ENCODE measurements at places on chromosomes 4 and X. TPM values are rescaled to one million over a fixed set of nuclear protein-coding genes. Genes with fewer than 3 reads are reported as not detected.

SPATA18 gene
- 10.6 TPM for polyA plus RNA-seq

CNGA1 gene
- 0.04 TPM for polyA plus RNA-seq

ENOX2 gene
- 17.5 TPM for polyA plus RNA-seq

ASB9 gene
- polyA plus RNA-seq, result 0.33 TPM

PLS3 gene
- polyA plus RNA-seq, result 165 TPM

CT55 gene
- polyA plus RNA-seq, result not detected

DOK7 gene
- polyA plus RNA-seq, result not detected

ZAR1 gene
- not detected for polyA plus RNA-seq

DNA sequence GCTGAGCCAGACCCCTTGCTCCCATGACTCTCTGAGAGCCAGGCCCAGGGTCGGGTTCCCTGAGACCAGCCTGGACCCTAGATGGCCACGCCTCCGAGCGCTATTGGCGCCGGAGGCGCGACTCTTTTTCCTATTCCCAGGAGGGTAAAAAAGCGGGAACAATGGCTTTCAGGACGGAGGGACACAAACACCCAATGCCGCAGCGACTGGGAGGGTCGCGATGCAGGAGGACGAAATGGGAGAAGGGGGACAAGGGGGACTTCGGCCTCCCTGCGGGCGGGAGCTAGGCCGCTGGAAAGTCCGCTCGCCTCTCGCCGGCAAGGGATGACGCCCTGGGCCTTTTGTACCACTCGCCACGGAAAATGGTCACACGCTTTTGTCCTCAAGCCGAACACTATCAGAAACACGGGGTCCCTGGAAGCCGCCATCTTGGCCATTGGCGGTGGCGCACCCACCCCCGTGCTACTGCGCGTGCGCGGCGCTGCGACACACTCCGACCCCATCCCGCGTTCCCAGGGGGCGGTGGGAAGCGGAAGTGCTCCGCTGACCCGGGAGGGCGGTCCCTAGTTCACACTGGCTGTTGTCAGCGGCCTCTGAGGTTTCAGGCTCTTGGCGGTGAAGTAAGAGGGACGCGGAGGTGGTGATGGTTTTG is 98.4 kb downstream of the ZNF674 start:
- no peak for DNase-seq

DNA sequence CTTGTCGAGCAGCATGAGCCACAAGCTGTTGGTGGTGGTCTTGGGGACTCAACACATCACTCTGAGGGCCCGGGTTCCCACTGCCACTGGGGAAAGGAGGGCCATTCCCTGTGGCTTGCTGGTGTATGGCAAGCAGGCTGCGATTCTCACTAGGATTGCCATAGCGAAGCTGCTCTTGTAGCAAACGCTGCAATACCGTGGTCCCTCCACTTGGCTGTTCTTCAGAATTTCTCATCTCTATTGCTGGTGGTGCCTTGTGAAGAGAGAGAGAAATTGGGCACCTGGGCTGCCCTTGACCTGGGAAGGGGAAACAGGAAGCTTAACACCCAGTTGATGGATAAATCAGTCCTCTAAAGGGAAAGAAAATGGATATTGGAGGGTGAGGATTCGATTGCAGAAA is 17.7 kb downstream of the AMOT start:
- DNase-seq, result no peak

DNA sequence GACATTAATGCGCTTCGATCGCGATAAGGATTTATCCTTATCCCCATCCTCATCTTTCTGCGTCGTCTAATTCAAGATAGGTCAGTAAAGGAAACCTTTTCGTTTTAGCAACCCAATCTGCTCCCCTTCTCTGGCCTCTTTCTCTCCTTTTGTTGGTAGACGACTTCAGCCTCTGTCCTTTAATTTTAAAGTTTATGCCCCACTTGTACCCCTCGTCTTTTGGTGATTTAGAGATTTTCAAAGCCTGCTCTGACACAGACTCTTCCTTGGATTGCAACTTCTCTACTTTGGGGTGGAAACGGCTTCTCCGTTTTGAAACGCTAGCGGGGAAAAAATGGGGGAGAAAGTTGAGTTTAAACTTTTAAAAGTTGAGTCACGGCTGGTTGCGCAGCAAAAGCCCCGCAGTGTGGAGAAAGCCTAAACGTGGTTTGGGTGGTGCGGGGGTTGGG is 528 bp upstream of the FGF2 start:
- DNase-seq, result no peak

GRCh38 chr4:172809319-172809718 is 359.3 kb upstream of the GALNT7 start:
- DNase-seq, result no peak

DNA sequence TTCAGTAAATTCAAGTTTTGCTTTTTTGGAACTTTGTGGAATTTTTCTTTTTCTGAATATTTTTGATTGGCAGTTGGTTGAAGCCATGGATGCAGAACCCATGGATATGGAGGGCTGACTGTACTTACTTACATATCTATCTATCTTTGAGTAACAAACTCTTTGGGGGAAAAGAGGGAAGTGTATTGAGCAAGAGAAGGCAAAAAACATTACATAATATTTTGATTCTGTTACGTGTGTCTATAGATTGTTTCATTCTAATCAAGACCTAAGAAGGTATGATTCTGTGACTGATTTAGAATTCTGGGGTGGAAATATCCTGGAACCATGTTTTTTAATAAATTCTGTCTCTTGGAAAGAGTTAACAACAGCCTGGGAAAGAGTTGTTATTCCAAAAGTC is 31.5 kb downstream of the GRSF1 start:
- no peak for DNase-seq

GRCh38 chr4:94419956-94420355 is 31.8 kb upstream of the PDLIM5 start:
- DNase-seq, result no peak

GRCh38 chr4:87067124-87067885 is 132.5 kb downstream of the AFF1 start:
- no peak for DNase-seq

- no peak for DNase-seq
These were observed 267.0 kb downstream of the FRMPD4 start for GRCh38 chrX:12405306-12405705.

DNA sequence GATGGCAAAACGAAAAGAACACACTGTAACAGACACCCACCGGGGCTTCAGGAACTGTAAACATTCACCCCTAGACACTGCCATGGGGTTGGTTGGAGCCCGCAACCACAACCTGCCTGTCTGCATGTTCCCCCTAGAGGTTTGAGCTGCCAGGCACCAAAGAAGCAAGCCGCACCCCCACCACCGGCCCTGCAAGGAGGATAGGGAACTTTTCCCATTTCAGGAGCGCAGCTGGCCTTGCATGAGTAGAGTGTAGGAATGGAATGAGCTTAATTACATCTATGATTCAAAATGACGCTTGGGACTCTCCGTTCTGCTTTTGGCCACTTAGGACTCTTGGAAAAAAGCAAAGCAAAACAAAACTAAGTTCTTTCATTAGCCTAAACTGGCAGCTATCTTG is 243.6 kb upstream of the CTSO start:
- no peak for DNase-seq

GRCh38 chr4:8140915-8141314 is 17.7 kb downstream of the ABLIM2 start:
- DNase-seq, result no peak

GRCh38 chr4:173521467-173522159 is 8.4 kb downstream of the HAND2 start:
- DNase-seq, result no peak

DNA sequence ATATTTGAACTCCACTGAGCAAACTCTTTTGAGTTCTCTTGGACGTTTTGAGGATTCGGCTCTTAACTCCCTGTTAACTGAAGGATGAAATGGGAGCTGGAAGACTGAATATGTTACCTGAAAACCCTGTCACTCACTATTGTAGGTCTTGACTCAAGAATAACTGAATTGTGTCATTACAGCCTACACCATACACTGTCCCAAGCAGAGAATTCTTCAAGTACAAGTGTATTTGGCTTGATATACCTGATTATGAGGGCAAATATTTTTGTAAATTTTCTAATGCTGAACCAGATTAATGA is 276.1 kb downstream of the CFAP299 start:
- DNase-seq, result no peak

- no peak for DNase-seq
These were observed 182.8 kb downstream of the QDPR start for GRCh38 chr4:17329046-17329445.

- no peak for DNase-seq
These were observed 24.5 kb upstream of the TSR2 start for GRCh38 chrX:54415534-54416350.

DNA sequence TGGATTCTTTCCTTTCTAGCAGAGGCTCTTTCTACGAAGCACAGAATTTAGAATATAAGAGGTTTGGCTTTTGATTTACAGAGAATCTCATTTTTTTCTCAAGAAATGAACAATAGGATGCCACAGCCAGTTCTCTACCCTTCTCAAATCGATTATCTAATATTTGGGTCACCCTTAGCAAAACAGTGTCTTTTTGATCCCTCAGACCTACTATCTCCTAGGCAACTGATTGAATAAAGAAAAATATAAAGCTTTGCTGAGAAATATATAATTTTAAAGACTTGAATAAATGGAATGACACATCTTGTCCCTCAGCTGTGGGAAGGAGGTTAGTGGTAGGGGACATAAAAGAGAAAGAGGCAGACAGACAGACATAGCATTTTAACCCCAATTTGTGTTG is 153.3 kb downstream of the SH3KBP1 start:
- DNase-seq, result no peak

DNA sequence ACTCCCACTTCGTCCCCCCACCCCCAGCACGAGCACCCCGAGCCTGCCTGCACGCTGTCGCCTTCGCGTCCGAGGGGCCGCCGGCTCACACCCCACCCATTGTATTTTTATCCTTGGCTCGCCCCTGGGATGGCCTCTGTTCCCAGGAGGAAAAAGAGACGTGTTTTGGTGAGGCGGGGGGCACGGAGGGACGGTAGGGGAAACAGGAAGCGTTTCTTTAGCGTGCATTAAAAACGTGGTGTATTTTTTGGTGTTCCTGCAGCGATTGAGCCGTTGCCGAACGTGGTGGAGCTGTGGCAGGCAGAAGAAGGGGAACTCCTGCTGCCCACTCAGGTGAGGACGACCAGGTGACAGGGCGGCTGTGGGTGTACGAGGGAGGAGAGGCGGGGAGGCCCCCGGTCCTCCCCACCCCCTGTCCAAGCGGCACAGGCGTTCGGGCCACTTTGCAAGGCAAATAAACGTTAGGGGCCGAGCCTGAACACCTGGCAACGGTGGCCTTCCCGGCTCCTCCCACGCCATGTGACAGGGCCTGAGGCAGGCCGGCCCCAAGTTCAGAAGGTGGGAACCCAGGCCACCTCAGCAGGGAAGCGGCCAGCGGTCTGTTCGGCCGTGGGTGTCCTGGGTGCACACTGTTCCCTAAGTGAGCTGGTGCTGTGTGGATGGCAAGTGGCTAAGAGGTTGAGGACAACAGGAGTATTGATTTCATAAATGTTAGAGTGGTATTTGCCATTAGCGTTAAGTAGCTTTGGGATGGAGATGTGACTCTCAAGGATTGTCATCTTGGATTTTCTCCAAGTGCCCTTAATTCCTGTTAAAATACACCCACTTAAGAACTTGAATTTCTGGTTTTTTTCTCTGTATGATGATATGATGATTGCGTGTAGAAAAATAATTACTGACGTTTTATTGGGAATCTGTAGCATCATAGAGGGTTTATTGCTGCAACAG is 1.1 kb downstream of the TMEM131L start:
- DNase-seq, result no peak

DNA sequence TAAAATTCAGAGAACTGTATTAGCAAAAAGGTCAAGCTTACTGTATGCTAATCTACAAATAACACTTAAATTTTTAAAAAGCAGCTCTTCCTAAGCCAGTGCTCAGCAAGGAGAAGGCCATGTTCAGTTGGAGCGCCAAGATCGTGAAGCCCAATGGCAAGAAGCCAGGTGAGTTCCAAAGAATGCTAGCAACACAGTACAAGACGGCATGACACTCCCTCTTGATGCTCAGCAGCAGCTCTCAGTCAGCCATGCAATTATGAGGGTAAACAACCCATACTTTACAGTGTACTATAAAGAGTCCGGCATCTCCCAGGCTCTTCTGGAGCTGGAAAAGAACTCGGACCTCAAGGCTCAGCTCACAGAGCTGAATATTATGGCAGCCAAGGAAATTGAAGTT is 34.9 kb downstream of the STX18 start:
- no peak for DNase-seq

DNA sequence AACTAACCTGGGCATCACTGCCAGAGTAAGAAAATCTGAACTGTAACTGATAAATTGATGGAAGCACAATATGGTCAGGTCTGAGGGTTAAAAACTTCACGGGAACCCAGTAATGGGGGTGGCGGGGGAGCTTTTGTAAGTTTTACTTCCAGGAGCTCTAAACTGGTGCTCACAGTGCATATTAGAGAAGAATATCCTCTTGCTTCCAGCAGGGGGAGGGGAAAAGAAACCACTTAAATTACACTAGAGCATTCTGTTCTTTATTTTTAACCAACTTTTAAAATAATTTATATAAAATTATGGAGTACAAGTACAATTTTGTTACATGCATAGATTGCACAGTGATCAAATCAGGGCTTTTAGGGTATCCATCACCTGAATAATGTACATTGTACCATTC is 33.7 kb downstream of the WDR17 start:
- no peak for DNase-seq

GRCh38 chr4:16779028-16779675 is 119.3 kb downstream of the LDB2 start:
- DNase-seq, result peak; percentile 14

- DNase-seq, result no peak
These were observed 5.2 kb upstream of the NDNF start for GRCh38 chr4:121077496-121077895.

DNA sequence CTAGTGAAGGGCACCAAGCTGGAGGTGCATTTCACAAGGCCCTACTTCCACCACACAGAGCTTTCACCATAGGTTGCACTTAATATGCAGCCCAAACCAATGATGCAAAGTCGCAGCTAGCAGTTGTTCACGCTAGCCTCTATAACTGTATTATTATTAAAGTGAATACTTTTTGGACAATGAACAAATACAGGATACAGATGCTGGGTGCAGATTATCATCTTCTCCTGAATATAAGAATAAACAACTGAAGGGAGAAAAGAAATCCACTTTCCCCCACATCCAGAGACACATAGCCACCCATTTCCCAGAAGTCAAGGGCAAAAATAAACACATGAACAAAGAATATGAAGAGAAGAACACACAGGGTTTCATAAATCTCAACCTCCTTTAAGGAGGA is 107.2 kb downstream of the PRDM5 start:
- no peak for DNase-seq

- no peak for DNase-seq
These were observed 1.1 kb downstream of the LGI2 start for GRCh38 chr4:25029479-25030276.

DNA sequence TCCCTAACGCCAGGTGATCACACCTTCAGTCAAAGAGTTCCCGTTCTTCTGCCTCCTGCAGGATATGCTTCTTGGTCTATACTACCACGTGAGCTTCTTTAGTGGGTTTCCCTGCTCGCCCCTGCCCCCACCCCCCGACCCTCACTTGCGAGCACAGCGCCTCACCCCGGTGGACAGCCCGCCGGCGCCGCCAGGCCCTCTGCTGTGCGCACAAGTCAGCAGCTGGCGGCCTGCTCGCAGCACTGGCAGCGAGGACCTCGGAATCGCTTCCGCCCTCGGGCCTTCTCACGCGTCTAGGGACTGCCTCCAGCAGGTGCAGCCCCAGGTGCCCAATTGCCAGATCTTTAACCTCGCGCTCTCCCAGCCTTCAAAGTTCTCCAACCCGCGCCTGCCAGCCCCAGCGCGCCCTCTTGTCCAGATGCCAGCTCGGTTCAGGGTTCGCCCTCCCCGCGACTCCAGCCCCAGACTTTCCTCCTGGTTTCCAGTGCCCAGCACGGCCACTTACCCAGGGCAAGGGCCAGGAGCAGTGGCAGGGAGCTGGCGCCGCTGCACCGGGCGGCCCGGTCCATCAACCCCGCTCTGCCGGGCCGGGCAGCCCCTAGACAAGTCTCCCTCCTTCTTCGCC is 454 bp downstream of the BTC start:
- no peak for DNase-seq
